Stimulated activated CD8-positive, alpha-beta memory T cell treated with anti-CD3 and anti-CD28 coated beads, Interleukin-15, amount 100 ng/mL, for 24 hours (primary cell): ENCODE measurements at places on chromosomes 4 and X.

DNA sequence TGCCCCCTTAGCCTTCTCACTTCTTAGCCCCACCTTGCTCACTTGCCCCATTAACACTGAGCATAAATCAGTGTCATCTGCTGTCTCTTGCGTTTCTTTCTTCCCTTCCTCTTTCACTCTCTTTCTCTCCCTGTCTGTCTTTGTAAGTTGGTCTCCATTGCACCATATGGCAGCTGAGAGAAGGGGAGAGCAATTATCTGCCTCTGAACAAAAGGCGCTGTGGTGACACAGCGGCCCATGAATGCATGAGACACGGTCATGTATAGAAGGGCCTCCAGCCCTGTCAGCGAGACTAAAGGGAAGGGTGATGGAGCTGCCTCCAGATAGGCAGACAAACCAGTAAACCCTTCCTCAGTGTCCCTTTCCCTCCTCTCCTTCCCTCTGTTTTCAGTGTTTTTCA lies 88.8 kb upstream of the PCDH18 start:
- DNase-seq, result no peak

GRCh38 chr4:146435962-146436361 lies 85.8 kb downstream of the SLC10A7 start:
- DNase-seq, result no peak

DNA sequence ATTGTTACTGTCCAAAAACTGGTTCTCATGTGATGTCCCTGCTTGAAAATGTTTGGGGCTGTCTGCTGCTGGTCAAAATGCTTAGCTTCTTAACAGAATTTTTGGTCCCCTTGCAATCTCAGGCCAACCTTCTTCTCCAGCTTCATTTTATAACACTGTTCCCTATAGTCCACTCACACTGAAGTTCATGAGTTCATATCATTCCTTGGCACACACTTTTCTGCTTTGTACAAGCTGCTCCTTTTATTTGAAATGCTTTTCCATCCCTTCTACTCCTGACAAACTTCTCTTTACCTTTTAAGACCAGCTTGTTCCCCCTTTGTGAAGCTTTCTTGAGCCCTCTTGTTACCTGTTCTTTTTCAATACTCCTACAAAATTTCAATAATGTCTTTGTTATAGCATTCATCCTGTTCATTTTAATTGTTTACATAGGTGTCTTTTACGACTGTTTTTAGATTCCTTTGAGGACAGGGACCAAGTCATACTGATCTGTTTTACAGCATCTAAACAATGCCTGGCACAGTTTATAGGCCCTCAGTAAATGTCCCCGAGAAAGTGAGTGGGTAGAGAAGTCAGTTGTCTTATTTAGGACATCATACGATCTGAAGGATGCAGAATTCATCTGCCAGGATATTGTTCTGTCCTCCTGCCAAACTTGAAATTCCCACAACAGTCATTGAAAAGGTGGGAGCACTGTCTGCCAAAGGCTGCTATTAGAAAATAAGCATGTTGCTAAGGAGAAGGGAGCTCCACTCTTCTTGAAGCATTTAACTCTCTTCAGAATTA lies 134.4 kb upstream of the BMPR1B start:
- DNase-seq, result no peak

DNA sequence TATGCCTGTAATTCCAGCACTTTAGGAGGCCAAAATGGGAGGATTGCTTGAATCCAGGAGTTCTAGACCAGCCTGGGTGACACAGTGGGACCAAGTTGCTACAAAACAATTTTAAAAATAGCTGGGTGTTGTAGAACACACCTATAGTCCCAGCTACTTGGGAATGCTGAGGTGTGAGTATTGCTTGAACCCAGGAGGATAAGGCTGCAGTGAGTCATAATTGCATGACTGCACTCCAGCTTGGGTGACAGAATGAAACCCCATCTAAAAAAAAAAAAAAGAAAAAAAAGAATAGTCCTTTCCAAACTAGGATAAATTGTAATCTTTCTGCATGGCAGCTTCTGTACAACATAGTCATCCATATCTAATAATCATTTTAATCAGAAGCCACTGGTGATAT lies 270.1 kb upstream of the INTU start:
- no peak for DNase-seq

DNA sequence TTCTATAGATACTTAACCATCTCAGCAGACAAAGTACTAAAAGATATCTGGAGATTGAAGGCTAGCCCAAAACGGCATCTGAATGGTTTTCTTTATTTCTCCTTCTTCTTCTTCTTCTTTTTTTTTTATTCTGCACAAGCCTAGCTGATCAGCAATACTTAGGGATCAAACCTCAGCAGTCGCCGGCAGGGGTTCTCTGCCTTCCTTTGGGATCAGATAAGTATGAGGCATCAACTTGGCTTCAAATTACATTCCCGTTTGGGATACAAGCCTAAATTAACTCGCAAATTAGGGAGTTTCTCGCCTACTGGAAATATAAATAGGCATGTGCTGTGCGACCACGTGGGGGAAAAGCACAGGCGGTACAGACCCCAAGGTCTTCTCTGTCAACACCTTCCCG lies 730 bp downstream of the CT55 start:
- no peak for DNase-seq

- no peak for DNase-seq
Observed at GRCh38 chr4:156146571-156146970, 192.9 kb upstream of the CTSO start.

- no peak for DNase-seq
Observed at GRCh38 chrX:56385336-56385735, 153.2 kb downstream of the KLF8 start.

DNA sequence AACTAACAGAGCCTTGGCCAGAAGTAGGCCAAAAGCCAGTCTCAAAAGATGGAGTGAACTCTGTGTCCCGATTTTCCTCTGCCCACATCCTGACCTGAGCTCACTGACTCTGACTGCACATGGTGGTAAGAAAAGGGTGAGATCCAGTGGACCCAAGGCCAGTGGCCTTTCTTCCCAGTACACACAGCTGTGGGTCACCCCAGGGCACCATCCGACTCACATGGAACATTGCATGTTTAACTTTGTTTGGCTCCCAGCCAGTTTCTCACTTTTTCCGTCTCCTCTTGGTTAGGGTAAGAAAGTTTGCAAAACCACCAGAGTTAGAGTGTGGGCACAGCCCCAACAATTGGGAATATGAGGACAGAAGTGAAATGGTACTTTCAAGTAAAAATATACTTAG lies 69.8 kb downstream of the GAB1 start:
- no peak for DNase-seq

DNA sequence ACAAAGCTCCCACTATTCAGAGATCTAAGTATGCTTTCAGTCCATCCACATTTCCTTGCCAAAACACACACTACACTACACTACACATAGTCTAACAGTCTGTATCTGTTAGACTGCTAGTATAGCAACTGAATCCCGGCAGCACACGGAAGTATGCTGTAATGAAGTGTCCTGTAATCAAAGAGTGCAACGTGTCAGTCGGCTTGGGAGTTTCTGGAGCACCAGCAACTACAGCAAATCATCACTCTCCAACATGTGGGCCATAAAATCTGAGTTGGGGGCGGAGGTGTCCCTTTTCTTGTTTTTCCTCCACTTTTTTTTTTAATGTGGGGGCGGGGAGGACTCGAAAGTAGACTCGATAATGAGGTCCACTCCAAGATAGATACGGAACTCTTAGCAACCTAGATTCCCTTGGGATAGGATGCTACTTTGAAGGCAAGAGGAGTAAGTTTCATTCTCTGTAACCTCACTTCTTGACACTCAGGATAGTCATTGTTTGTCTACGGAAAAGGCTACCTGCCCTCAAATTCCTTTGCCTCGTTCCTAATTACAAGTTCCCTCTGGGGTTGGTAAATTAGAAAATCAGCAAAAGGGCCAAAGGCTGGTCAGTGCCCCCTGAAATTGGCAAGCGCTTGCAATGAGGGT lies 722 bp downstream of the SLC10A7 start:
- DNase-seq, result no peak

DNA sequence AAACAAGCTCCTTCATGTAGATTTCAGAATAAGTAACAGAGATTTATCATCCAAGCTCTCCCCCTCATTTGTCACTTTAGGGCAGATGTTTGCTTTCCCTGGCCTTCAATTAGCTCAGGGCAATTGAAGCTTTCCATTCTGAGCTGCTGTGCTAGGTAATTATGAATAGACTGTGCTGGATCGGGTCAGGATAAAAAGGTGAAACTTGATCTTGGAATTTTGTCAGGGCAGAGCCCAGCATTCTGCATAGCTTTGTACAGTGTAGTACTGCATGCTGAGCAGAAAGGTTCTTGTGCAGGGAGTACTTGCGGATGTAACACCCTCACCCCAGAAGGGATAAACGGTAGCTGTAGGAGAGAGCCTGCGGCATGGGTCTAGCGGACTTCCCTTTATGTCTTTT lies 64.0 kb upstream of the CLDN34 start:
- no peak for DNase-seq

DNA sequence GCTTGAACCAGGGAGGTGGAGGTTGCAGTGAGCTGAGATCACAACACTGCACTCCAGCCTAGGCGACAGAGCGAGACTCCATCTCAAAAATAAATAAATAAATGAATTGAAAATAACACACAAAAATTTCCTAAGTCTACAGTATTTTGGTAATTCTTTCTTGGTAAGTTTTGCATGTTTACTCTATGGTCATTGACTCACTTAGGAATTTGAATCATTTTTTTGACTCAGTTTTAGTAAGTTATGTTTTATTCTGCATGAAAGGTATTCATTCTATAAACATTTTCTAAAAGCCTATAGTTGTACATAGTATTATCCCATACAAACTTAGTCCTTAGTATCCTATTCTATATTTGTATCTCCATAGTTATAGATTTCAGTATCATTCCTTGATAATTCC lies 772.9 kb upstream of the SLIT2 start:
- DNase-seq, result no peak

DNA sequence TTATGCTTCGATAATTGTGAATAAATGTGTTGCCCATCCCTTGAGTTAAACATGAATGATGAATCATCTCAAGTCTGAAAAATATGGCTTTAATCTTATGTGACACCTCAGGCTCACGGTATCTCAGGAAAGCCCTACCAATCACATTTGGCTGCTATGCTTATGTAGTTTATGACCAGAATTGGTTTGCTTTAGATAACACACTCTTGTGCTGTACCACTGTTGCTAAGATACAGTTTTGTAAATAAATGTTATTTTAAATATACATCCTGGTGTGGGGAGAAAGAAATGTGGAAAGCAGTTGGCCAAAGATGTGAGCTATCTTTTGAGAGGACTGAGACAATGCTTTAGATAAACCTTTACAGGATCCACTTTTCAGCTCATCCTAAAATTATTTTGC lies 63.2 kb downstream of the NPY1R start:
- no peak for DNase-seq
